ENCODE measurements at places on chromosomes 12 and 14. TPM values are rescaled to one million over a fixed set of nuclear protein-coding genes. Genes with fewer than 3 reads are reported as not detected.

DNA sequence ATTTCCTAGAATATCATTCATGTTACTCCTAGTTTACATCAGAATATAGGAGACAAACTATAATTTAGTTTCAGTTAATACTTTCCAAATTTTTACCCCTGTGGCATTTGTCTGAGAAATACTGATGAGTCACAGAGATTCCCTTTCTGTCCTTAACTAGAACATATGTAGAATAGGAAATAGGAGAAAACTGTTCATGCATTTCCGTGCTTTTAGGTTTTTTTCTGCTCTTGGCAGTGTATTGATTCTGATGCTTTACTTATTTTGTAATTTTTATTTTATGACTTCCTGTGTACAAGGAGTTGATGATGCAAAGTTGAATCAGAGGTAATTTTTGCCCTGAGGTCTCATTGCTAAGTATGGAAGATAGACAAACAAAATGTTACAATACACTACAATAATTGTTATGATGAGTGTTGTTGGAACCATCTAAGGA is 23.0 kb downstream of the MNAT1 start:
- DNase-seq = no peak

Gene ZDHHC22
- total RNA-seq = not detected

Gene NGB
- not detected for total RNA-seq

DNA sequence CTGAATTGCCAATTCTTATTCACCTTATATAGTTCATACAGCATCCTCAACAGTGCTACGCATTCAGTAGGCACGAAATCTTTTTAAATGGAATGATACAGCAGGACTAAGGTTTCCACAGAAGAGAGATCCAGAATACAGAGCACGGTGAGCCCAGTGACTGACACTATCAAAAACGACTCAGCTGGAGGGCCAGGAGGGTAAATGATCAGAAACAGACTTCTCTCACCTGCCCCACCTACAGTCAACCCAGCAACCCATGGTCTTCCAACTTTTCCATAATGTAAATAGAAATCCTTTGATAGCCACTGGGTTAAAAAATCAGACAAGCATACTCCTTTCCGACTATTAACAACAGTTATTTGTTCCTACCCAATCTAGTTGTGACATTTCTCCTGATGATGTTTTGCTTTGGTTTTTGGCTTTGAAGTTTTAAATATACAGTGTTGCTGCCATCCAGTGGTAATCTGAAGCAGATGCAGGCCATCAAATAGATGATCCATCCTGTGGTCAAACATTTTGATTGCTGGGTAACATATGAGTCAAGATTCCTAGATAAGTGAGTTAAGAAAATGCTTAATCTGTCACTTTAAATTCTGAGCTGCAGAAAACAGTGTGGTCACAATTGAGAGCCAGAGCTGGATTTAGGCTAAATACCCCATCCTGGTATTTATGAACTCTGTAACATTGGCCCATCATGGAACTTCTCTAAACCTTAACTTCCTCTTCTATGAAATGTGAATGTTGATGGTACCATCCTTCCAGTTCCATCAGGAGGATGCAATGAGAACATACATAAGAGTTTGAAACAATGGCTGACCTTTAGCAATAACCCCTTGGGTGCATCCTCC is 42.0 kb downstream of the GPHB5 start:
- no peak for DNase-seq

DNA sequence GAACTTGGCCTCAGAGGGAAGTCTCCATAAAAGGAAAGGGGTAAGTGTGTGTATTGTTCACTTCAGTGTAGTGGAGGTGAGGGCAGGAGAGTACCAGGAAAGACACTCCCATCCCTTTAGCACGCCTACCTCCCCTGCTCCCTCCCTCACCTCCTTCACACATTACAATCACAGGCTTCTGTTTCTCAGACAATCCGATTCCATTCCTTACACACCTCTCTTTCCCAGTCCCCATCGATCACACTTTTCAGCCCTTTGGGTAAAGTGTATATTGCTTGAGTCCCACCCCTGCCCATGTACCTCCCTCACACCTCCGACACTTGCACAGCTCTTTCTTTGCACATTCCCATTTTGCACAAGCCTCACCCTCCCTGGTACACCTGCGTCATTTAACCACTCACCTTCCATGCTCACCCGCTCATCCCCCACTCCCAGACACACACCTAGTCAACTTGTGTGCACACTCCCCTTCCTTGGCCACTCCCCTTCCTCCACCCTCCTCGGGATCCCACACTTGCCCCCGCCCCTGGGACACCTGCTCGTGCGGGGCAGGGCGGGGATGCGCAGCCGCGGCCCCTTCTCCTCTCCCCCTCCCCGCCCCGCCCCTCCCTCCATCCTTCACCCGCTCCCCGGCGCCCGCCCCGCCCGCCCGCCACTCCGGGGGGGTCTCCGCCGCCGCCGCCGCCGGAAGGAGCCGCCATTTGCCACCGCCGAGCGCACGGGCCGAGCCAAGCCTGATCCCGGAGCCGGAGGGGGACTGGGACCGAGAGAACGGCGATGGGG is at the start of gene MARCHF9:
TSS of gene MARCHF9 (plus strand) at position 693 of the 783 bp plus-strand sequence. CDS start 426 bp downstream, outside the sequence.
- DNase-seq = peak; percentile 88

DNA sequence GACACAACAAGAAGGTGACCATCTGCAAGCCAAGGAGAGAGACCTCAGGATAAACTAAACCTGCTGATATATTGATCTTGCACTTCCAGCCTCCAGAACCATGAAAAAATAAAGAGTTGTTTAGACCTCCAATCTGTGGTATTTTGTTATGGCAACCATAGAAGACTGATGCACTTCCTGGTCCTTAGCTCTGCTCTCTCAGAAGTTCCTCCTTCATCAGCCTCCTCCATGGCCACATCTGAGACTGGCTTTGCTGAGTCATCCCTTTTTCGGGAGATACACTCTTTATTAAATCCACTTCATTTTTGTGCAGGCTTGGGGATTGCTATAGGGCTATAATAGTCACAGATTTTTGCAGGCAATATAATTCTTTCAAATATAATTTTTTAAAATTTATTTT is 89.6 kb upstream of the ATF7IP start:
- DNase-seq = no peak

- DNase-seq = no peak
Observed at GRCh38 chr12:11654338-11654737, 4.9 kb downstream of the ETV6 start.

Measured in activated CD4-positive, alpha-beta memory T cell treated with anti-CD3 and anti-CD28 coated beads, Interleukin-2, amount 10 ng/mL, durations not matched to agents 7 days and 5 days (primary cell).